Activated T-helper 17 cell treated with anti-CD3 and anti-CD28 coated beads, Interleukin-2, amount 50 U/mL, for 72 hours (primary cell): ENCODE measurements at places on chromosomes 6 and 20.

DNA sequence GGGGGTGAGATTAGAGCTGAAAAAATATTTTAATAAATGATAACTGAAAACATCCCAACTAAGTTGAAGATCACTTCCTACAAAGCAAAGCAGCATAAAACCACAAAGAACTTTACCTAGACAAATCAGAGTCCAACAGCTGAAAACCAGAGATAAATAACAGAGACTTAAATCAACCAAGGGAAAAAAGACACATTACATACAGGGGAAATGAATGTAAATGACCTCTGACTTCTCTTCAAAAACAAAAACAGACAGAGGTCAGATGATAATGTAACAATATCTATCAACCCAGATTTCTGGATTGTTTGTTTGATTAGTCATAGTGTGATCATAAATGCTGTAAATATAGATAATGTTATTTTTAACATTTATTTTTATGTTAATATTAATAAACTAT, 782.8 kb downstream of the TFAP2A start:
- ATAC-seq, result no peak

DNA sequence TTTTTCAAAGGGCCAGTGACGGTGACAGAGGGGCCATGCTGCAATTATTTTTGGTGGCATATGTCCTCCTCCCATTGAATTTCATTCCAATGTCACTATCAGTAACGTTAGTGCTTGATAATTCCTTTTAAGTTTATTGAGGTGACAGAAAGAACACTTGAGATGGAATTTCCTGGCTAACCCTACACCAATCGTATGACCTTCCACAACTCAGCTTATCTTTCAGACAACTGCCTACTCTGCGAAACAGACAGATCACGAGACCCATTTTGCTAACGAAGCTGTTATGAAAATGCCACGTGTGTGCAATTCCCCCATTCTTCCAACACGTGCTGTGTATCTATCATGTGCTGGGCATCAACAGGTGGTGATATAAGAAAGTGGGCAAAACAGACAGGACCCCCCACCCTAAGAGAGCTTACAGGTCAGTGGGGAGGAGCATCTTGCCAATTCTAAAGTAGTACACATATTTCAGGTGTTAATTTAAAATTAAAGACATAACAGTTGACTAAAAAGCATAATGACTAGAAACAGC, 113.0 kb downstream of the IRF4 start:
- ATAC-seq, result no peak

- ATAC-seq, result no peak
Measured at GRCh38 chr6:119326291-119327005, 23.1 kb downstream of the MAN1A1 start.

DNA sequence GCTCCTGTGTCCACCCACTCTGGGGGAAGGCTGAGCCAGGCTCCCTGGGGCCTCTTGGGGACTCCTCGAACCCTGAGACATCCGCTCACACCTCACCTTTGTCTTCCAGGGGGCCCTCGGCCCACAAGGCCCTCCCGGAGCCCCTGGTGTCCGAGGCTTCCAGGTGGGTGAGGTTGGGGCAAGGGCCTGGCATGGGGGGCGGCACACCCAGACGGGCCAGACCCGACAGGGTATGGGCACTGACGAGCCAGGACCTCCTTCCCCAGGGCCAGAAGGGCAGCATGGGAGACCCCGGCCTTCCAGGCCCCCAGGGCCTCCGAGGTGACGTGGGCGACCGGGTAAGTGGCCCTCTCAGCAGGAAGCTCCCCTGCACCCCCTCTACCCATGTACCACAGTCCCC, 13.4 kb downstream of the COL9A3 start:
- ATAC-seq, result no peak
